ENCODE measurements at places on chromosomes 16 and 17.
A peak's percentile ranks its signal among the peaks of the same experiment; 100 is the strongest.

GRCh38 chr17:20313306-20313705, 154.0 kb downstream of the LGALS9B start:
- DNase-seq: no peak

GRCh38 chr17:67992548-67993152, 3.6 kb downstream of the C17orf58 start:
- DNase-seq: peak; percentile 7

DNA sequence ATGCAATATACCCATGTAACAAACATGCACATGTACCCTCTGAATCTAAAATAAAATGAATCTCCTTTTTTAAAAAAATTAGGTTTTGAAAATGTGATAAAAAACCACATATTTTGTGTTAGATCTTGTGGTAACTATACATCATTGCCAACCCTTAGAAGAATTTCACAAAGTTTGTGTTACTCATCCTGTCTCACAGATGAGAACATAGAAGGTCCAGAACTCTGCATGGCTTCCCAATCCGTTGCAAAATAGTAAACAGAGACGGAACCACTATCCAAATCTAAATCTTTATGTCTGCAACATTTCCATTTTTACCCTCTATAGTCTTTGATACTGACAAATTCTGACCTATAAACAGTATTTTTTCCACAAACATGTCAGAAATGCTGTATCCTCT, 759.9 kb downstream of the KCNJ2 start:
- peak; percentile 7 for DNase-seq

DNA sequence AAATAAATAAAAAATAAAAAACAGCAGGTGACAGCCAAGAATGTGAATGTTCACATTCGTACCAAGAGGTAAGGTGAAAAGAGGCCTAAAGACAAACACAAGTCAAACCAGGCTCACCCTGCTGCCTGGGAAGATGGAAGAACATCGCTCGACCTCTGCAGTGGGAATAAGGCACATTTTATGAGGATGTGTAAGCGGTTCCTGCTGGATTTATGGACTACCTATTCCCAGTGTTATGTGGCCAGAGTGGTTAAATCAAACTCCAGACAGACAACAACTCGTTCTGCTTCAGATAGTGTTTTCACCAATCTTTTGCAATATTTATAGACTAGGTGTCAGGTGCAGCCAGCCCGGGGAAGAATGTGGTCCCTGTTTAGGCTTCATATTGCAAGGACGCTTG, 215.0 kb upstream of the HSBP1 start:
- DNase-seq: no peak

GRCh38 chr17:71976011-71976649, 144.7 kb upstream of the SOX9 start:
- peak; percentile 100 for DNase-seq

All from ELR (cell line).